ENCODE measurements at places on chromosomes 12 and 14. TPM values are rescaled to one million over a fixed set of nuclear protein-coding genes. Genes with fewer than 3 reads are reported as not detected.

FLVCR2 gene
- total RNA-seq, result 2.8 TPM

FBRSL1 gene
- 38.8 TPM for total RNA-seq

IFT81 gene
- 3.4 TPM for total RNA-seq

TAS2R20 gene
- 0.36 TPM for total RNA-seq

DNA sequence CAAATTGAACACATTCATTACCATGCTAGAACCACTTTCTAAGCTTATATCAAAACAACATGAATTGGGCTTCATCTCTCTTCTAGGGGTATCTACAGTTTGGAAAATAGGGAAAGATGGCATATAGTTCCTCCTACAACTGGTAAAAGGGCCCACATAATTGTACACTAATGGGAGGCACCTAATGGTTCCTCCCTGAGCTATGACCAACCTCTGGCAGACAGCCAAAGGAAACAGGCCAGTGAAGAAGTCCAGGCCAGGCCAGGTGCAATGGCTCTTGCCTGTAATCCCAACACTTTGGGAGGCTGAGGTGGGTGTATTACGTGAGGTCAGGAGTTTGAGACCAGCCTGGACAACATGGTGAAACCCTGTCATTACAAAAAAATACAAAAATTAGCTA lies 23.2 kb upstream of the APOF start:
- H3K36me3 ChIP-seq, result no peaks in the 10 kb centered on the region
- no peak overlapping the region for H3K4me3 ChIP-seq
- no peaks in the 10 kb centered on the region for H3K27me3 ChIP-seq
- H3K27ac ChIP-seq, result no peak overlapping the region

DNA sequence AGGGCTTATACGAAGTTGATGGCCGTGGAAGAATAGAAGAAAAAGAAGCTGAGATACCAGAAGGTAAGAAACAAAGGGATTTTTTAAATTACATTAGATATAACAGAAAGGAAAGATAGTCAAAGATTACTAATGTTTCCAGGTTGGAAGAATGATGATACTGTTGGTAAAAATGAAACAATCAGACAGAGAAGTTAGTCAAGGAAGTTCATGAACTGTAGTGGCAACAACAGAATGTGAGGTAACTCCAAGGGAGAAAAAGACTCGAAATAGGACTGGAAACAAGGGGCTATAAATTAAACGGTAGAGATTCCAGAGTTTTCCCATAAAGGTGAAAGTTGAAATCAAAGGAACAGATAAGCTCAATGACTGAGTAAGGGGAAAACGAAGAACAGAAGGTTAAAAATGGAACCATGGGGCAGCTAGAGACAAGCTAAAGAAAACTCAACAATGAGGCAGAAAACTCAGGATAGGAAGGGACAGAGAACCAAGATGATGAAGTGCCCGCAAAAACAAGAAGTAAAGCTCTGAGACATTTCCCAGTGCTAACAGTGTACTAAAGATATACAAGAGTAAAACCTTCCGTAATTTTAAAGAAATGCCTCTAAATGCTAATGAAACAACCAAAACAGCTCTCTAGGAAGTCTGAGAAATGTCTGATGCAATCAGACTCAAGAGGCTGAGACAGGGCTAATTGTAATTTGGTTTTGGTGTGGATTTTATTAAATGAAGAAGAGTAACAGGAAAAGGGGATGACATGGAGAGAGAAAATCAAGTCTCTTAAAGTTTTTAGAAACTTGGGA lies 70.0 kb downstream of the PPP2R5E start:
- no peaks in the 10 kb centered on the region for H3K36me3 ChIP-seq
- no peaks in the 10 kb centered on the region for H3K27me3 ChIP-seq
- DNase-seq, result no peak
- H3K4me3 ChIP-seq, result no peak overlapping the region
- peaks cover 55% of the 10 kb centered on the region for H3K4me1 ChIP-seq

DNA sequence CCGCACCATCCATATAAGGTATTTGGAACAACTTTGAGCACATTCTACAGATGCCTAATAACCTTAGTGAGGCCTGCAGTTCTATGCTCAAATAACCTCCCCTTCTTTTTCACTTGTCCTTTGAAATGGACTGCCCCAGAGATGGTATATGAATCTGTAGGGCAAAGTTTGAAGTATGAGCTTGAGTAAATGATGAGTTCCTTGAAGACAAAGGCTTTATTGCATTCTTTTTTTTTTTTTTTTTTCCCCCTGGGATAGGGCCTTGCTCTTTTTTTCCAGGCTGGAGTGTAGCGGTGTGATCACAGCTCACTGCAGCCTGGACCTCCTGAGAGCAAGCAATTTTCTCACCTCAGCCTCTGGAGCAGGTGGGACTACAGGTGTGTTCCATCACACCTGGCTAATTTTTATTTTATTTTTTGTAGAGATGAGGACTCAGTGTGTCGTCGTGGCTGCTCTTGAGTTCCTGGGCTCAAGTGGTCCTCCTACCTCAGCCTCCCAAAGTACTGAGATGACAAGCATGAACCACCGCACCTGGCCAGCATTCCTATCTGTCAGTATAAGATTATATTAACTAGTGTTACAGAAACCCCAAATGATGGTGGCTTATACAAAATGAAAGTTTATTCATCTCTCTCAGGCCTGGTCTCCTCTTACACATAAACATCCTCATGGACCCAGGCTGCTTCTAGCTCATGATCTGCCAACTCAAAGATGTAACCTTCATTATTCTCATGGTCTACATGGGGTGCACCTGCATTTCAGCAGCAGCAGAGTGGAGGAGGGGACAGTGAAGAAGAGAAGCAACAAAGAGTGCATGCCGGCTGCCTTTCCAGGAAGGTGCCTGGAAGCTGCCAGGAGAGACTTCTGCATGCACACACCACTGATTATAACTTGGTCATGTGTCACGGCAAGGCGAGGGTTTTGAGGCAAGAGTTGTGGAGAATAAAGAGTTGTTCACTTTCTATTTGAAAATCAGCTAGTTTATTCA lies 101.4 kb downstream of the DUSP16 start:
- H3K27ac ChIP-seq, result peak overlapping the region; percentile 97
- DNase-seq, result peak; percentile 76
- H3K4me3 ChIP-seq, result peak overlapping the region; percentile 45
- peaks cover 87% of the 10 kb centered on the region for H3K4me1 ChIP-seq
- H3K36me3 ChIP-seq, result peaks cover 13% of the 10 kb centered on the region
- no peaks in the 10 kb centered on the region for H3K27me3 ChIP-seq

DNA sequence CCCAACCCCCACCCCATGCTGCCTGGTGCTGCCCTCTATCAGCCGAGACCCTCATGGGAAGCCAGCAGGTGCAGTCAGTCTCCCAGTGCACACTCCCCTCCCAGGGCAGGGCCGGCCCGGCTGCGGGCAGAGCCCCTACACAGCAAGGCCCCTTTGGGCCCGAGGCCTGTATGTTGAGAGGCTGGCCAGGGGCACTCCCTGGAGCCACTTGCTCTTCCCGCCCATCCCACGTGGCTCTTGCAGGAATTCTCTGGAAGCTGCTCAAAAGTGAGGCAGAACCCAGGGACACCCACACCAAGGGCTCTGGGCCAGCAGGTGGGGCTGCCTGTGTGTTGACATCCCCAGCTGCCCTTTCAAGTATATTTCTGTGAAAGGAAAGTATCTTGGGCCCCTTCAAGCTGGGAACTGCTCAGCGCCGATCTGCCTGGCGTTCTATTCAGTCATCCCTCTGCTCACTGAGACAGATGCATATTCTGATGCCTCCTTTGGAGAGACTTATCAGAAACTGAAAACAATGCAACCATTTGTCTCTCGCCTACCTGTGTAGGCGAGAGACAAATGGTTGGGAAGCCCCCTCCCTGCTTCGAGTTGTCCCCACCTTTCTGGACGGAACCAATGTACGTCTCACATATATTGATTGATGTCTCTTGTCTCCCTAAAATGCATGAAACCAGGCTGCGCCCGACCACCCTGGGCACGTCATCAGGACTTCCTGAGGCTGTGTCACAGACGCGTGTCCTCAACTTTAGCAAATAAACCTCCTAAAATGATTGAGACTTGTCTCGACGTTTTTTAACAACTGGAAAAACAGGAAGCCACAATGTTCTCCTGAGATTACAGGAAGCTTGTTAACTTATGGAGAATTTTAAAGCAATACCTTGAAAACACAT lies 6.0 kb downstream of the GPR132 start:
- peak overlapping the region; percentile 94 for H3K4me3 ChIP-seq
- peaks cover 42% of the 10 kb centered on the region for H3K36me3 ChIP-seq
- peaks cover 46% of the 10 kb centered on the region for H3K4me1 ChIP-seq
- peak overlapping the region; percentile 89 for H3K27ac ChIP-seq

DNA sequence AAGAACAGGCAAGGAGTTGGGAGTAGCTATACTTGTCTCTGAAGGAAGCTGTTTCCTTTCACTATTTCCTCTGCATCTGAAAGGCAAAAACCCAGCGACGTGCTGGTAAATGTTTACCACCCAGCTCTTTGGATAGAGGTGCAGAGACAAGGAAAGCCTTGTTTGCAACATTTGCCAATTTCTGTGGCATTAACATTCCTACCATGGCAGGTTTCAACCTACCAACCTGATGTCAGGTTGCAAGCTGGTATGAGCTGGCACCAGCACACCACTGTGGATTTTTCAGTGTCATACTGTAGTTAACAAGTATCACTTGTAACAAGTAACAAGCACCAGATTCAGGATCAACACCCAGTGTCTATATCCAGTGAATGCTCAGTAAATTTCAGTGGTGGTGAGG lies 294.8 kb upstream of the TMPO start:
- H3K36me3 ChIP-seq, result no peaks in the 10 kb centered on the region
- no peak overlapping the region for H3K27ac ChIP-seq
- peaks cover 17% of the 10 kb centered on the region for H3K27me3 ChIP-seq
- DNase-seq, result no peak

Measured in activated CD4-positive, alpha-beta memory T cell treated with anti-CD3 and anti-CD28 coated beads for 36 hours (primary cell).